ENCODE measurements at places on chromosomes 7 and 10. TPM values are rescaled to one million over a fixed set of nuclear protein-coding genes. Genes with fewer than 3 reads are reported as not detected.

The TMEM120A gene
- polyA plus RNA-seq = 50.4 TPM

The KCNIP2 gene
- polyA plus RNA-seq = 10.0 TPM

The SRRM3 gene
- polyA plus RNA-seq = 34.9 TPM

The PANK1 gene
- polyA plus RNA-seq = 15.4 TPM

The TAS2R3 gene
- not detected for polyA plus RNA-seq

The CHCHD3 gene
- 87.4 TPM for polyA plus RNA-seq

The EPHA1 gene
- not detected for polyA plus RNA-seq

The UCN3 gene
- not detected for polyA plus RNA-seq

The TMEM213 gene
- not detected for polyA plus RNA-seq

The NXPH1 gene
- polyA plus RNA-seq = 24.9 TPM

The MYL7 gene
- polyA plus RNA-seq = not detected

The TMEM140 gene
- polyA plus RNA-seq = not detected

The SLC26A5 gene
- not detected for polyA plus RNA-seq

The EPC1 gene
- 127 TPM for polyA plus RNA-seq

The CALHM1 gene
- not detected for polyA plus RNA-seq

The CFAP70 gene
- polyA plus RNA-seq = 5.8 TPM

The EPHB6 gene
- 14.8 TPM for polyA plus RNA-seq

The NODAL gene
- polyA plus RNA-seq = 0.46 TPM

The PIP4K2A gene
- 11.8 TPM for polyA plus RNA-seq
